Fibroblast of villous mesenchyme (primary cell): ENCODE measurements at places on chromosomes 16 and 17. TPM values are rescaled to one million over a fixed set of nuclear protein-coding genes. Genes with fewer than 3 reads are reported as not detected.
A peak's percentile ranks its signal among the peaks of the same experiment; 100 is the strongest.

The EVI2A gene
- total RNA-seq, result 0.32 and 0.43 TPM in 2 replicates

The C16orf46 gene
- 0.86 and 0.97 TPM in 2 replicates for total RNA-seq

GRCh38 chr17:55748841-55749240 lies 2.0 kb upstream of the PCTP start:
- DNase-seq, result no peak

DNA sequence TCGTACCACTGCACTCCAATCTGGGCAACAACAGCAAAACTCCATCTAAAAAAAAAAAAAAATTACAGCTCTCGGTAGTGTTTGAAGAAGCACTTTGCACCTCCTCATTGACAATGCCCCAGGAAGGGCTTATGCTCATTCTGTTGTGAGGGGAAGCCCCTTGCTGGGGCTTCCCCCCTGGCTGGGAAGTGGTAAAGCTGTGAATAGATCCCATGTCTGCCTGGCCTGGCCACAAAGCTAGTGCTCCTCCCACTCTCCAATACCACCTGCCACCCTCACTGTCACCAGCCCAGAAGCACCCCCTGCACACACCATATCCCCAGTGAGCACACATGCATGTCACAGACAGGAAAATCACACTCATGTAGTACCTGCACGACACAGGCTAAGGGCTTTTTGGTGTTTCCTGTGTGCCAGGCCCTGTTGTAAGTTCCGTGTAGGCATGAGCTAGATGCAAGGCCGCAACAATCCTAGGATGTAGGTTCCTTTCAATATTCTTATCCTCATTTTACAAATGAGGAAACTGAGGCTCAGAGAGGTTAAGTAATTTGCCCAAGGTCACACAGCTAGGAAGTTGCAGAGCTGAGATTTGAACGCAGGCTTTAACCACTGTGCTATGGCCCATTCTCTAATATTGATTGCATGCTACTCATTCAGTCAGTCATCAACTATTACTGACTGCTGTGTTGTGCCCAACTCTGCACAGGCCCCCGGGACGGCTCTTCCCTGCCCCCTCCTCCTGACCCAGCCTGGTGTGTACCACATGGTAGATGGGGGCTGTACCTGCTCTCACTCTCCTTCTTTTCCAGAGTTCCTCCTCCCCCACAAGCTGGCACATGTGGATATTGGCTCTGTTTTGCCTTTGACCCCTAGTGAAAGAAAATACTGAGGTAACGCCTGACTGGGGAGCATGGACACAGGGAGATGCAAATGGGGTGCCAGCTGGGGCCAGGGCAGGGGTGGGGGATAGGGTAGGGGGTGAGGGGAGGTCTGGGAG lies 11.9 kb upstream of the COL1A1 start:
- DNase-seq, result no peak

The CYBC1 gene
- 46.2 and 59.6 TPM in 2 replicates for total RNA-seq

The TSPAN10 gene
- total RNA-seq, result 1.7 and 2.3 TPM in 2 replicates

The PIRT gene
- not detected in 2 replicates for total RNA-seq

The HOXB9 gene
- total RNA-seq, result not detected in 2 replicates

DNA sequence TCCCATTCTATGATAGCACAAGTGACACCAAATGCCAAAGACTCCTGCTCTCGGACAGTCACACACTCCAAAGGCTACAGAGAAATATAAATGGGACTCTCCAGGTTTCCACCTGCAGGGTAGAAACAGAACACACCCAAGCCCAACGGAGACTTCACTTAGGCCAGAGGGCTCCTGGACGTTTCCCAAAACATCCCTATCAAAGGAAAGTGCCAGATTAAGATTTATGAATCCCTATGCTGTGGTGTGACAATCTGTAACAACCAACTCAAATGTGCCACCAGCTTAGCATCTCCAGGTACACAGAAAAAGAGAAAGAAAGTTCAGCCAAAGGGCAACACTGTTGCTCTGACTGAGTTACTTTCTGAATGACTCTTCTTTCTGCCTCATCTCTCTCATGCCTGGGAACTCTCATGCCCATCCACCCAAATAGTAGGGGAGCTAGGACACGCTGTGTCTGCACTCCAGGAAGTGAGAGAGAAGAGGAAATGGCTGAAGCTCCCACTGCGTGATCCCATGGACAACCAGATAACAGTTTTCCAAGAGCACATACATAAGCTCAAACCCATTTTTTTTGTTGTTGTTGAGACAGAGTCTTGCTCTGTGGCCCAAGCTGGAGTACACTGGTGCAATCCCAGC lies 49.7 kb downstream of the SMG6 start:
- no peak for DNase-seq

- DNase-seq, result no peak
Observed at GRCh38 chr17:26782153-26782552, 511.8 kb upstream of the WSB1 start.

GRCh38 chr16:24007391-24007790 lies 171.6 kb downstream of the PRKCB start:
- DNase-seq, result no peak

DNA sequence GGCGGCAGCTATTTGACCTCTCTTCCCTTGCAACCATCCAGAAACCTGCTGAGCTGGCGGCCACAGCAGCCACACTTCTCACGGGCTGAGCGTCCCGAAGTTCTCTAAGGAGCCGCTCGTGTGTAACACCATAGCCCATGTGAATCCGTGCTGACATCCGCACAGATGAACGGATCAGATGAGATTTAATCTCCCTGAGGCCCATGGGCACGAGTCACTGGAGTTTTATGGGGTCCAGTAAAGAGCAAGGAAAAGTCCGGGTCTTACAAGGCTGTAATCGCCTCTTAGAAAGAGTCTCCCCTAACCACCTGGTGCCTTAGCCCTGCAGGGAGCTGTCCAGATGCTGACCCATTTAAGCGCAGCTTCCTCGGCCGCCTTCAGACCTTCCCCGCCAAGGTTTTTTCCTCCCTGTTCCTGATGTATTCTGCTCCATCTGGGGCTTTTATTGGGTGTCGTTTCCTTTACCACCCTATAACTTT lies 5.5 kb upstream of the CACNG5 start:
- peak; percentile 74 for DNase-seq

DNA sequence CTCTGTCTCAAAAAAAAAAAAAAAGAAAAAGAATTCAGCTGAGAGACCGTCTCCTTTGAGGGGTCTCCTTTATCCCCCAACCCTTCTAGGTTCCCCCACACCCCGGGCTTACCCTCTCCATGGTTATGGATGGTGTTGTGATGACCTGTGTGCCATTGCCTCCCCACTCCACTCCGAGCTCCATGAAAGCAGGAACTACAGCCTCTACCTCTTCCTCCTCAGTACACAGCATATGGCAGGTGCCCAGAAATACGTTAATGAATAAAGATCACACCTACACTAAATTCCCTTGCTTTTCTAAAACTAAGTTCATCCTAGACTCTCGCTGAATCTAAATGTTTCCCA lies 17.2 kb downstream of the COPRS start:
- DNase-seq, result no peak

The CDK3 gene
- total RNA-seq, result 0.64 and 2.2 TPM in 2 replicates

GRCh38 chr16:74192281-74192797 lies 104.3 kb upstream of the PSMD7 start:
- DNase-seq, result no peak

The SPATA32 gene
- under 0.01 TPM in 1 of 2 replicates, not detected in the other for total RNA-seq

The CA7 gene
- total RNA-seq, result not detected in 2 replicates

The RETREG3 gene
- total RNA-seq, result 59.9 and 80.3 TPM in 2 replicates

DNA sequence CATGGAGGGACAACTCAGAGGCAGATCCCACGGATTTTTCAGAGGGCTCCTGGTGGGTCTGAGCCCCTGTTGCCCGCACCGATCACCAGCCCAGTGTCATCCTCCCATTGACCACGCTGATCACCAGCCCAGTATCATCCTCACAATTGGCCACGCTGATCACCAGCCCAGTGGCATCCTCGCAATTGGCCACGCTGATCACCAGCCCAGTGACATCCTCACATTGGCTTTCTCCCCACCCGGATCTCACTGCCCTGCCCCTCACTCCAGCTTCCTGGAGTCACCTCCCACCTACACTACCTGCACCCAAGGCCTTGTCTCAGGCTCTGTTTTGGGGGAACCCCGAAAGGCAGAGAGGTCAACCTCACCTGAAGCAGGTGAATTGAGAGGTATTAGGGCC lies 358.2 kb upstream of the TNRC6C start:
- no peak for DNase-seq

DNA sequence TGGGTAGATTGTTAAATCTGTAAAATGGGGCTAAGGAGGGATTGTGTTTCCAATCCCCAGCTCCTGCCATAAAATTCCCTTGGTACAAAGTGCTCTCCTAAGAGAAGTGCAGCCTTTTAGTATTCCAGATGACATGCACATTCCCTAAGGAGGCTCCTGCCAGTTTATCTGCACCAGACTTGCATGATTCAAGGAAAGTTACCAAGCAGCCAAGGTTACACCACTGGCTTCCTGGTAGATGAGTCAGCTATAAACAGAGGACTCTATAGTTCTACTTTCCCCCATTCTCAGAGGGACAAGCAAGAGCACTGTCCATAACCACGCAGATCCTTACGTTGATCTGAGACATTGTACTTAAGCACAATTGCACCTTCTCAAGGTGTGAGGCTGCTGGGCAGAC lies 1.9 kb downstream of the CALB2 start:
- DNase-seq, result peak; percentile 92

GRCh38 chr17:7347630-7348477 lies 4.1 kb upstream of the KCTD11 start:
- no peak for DNase-seq

GRCh38 chr16:24845726-24846547 lies at the start of gene SLC5A11:
Gene SLC5A11, plus strand, starts transcription at chr16:24845963. Its CDS starts 12,681 bp downstream, at chr16:24858644.
- no peak for DNase-seq

- no peak for DNase-seq
Observed at GRCh38 chr17:45334701-45335677, 18.2 kb upstream of the MAP3K14 start.

The ADAP2 gene
- total RNA-seq, result 3.0 and 4.2 TPM in 2 replicates
